ENCODE measurements at places on chromosomes 11 and 22. TPM values are rescaled to one million over a fixed set of nuclear protein-coding genes. Genes with fewer than 3 reads are reported as not detected.

The GRIK4 gene
- 2.2 TPM for total RNA-seq

The SPTBN2 gene
- 6.4 TPM for total RNA-seq

The OR2AG2 gene
- 0.09 TPM for total RNA-seq

The C11orf65 gene
- 1.3 TPM for total RNA-seq

The CD248 gene
- 28.7 TPM for total RNA-seq

- DNase-seq, result no peak
Measured at GRCh38 chr11:121671283-121672168, 218.8 kb upstream of the SORL1-AS1 start.

GRCh38 chr22:50201191-50202129, 649 bp downstream of the SELENOO start:
- no peak for DNase-seq

GRCh38 chr11:61429346-61429690, 457 bp downstream of the CPSF7 start:
- DNase-seq, result no peak

DNA sequence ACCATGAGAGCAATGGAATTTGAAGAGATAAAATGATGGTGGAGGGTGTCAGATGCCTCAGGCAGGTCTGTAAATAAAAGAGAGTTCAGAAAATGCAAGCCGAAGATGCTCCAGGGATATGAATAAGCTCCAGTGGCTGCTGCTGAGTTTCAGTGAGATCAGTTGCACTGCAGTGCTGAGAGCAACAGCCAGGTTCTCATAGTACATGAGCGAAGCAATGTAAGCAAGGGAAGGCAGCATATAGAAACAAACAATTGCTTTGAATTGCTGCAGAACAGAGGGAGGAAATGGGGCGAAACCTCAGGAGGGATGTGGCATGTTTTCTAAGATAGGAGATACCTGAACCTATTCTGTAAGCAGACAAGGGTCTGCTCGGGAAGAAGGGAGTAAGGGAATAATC, 369.5 kb downstream of the AASDHPPT start:
- no peak for DNase-seq

DNA sequence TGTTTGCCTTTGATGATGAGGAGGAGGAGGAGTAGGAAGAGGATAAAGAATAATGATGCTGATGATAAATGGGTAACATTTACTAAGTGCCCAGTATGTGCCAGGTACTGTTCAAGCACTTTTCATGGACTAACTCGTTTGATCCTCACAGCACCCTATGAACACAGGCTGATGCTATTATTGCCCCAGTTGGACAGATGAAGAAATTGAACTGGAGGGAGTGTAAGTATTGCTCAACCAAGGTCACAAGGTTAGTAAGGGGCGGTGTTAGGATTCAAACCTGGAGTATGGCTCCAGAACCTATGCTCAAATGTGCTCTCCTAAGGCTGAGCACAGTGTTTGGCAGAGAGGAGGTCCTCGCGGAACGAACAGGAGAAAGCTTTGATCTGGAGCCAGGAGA, 78.6 kb downstream of the SYN3 start:
- DNase-seq, result no peak

DNA sequence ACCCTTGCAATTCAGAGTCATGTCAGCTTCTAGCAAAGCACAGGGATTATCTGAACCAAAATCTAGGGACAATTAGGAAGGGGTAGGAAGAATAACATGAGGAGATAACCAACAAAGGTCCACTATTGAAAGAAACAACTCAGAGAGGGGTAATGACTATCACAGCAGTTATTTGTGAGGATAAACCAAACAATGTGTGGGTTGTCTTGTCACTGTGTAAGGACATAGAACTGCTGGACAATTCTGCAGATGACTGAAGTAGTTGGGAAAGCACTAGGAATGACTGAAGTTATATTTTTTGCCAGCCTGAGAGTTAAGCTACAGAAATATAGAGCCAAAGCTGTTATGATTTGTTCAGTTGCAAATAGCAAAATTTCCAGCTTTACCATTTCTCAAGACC, 858.4 kb upstream of the CCDC90B start:
- no peak for DNase-seq

DNA sequence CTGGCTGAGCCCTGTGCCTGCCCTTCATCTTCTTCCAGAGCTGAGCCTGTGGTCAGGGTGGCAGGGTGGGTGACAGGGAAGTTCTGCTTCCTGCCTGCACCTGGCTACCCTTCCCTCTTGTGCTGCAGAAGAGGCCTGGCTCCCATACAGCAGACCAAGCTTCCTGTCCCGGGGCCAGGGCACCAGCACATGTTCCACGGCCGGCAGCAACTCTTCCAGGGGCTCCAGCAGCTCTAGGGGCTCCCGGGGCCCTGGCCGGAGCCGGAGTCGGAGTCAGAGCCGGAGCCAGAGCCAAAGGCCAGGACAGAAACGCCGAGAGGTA, 15.0 kb downstream of the ROBO3 start:
- DNase-seq, result no peak

DNA sequence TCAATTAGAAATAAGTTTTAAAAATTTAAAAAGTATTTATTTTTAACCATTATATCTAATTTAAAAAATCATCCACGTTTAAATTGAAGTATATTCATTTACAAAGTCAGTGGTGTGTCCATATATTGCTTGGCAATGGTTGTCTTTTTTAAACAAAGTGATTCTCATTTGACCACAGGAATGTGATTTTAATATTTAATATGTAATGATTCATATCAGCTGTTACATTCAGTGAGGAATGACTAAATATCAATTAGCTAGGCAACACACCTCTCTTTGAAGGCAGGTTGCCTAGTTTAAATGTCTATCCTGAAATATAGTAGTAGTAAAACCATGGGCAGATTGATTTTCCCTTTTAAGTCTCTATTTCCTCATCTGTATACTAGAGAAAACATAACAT, 392.2 kb upstream of the CCDC179 start:
- DNase-seq, result no peak

- DNase-seq, result no peak
Measured at GRCh38 chr11:119745112-119745511, 16.1 kb upstream of the NECTIN1 start.

GRCh38 chr11:119473226-119473625, 50.3 kb upstream of the THY1 start:
- DNase-seq, result no peak

GRCh38 chr11:71281204-71281603, 28.8 kb upstream of the SHANK2 start:
- DNase-seq, result no peak

GRCh38 chr11:92744929-92745585, 224.4 kb upstream of the MTNR1B start:
- DNase-seq, result no peak

DNA sequence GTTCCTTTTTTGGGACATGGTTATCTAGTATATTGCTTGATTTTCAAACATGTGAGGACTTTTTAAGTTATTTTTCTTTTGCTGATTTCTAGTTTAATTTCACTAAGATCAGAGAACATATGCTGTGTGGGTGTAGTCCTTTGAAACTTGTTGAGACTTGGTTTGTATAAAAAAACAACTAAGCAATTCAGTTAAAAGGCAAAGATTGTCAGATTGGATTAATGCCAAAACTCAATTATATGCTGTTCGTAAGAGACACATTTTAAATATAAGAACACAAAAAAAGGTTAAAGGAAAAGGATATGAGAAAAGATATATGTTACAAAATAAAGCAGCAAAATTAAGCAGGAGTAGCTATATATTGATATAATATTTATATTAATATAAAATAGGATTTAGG, 17.8 kb upstream of the RRM1 start:
- no peak for DNase-seq

GRCh38 chr11:92225125-92225567, 528 bp downstream of the FAT3 start:
- no peak for DNase-seq

- DNase-seq, result no peak
Measured at GRCh38 chr22:31602259-31602952, 59.6 kb downstream of the PISD start.

- DNase-seq, result peak; percentile 93
Measured at GRCh38 chr11:68843703-68844312, 2.1 kb upstream of the CPT1A start.

GRCh38 chr22:31327806-31328543, 18.2 kb downstream of the PATZ1 start:
- no peak for DNase-seq

DNA sequence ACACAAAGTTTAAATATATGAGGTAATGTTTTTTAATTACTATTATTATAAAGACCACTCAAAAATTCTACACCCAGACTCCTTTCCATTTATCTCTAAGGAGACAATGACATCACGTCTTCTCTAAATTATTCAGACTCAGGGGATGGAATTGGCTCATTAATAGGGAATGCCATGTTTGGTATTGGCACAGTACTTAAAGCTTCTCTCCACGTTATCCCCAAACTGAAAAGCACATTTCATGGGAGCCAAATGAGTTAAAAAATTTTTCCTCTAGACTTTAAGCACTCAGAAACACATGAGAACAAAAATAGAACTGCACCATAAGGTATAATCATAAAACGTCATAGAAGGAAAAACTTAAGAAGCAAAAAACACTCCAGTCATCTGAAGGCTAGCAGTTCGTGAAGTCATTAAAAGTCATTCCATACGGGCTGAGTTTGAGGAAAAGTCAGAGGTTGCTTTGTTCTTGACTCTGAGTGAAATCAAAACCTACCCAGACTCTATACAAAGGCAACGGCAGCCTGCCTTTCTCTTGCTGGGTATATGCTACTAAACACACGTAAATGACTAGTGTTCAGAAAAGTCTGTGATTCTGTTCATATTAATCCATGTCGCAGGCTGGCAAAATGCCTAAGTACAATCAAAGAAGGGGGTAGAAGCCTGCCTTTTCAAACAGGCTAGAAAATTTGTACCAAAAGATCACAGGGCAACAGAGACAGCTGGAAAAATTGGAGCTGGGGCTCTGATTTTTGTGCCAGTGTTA, 8.7 kb upstream of the MPPED2 start:
- no peak for DNase-seq

DNA sequence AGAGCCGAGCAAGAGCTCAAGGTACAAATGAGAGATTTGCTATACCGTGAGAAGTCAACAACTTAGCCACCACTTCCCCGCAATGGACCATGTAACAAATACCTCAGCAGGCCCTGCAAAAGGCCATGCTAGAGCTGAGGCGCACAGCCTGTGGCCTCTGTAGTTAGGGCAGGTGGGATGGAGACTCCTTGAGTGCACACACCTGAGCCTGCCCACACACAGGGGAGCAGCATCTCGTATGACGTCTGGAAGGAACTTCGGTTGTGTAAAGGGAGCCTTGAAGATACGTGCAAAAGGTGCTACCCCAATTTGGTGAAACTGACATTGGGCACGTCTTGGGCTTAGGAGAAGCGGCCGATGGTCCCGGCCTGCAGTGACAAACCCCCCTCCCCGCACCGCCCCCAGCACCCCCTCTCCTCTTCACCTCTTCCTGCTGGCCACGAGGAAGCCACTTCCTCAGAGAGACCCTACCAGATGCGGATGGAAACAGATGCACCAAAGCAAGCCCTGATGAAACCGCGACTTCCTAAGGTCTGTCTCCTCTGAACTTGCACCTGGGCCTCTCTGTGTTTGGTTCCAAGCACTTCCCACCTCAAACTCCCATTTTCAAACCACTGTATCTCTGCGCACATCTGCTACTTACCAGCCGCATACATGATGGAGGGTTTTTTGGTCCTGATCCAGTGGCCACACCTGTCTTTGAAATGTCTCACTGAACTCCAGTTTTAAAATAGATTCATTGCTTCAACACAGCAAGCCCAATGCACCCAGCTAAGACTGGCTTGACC, 10.6 kb downstream of the CDPF1 start:
- DNase-seq, result no peak

DNA sequence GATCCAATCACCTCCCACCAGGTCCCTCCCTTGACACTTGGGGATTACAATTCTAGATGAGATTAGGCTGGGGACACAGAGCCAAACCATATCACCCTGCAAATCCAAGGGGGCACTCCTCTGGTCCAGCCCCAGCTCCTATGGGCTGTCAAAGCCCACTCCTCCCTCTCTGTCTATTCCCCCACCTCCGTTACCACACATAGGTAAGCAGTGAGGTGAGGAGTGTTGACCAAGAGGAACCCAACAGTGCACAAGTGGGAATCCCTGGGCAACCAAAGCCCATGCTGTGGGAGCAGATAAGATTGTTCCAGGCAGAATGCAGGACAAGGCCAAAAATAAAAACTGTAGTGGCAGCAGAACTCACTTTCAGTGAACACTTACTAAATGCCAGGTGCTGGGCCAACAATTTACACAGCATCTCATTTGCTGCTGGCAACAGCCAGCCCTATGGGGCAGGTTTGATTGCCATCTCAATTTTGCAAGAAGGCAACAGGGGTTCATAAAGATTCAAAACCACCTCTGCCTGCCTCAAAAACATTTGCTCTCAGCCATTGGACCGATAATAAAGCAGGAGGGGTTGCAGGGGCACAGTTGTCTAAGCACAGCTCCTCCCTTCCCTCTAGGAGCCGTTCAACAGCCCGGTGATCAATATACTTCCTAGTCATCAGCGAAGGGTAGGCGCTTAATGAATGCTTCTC, 8.9 kb downstream of the SDF2L1 start:
- no peak for DNase-seq

GRCh38 chr22:22452211-22452610, 56.3 kb downstream of the ZNF280B start:
- no peak for DNase-seq

- no peak for DNase-seq
Measured at GRCh38 chr11:37630866-37631265, 1032.8 kb upstream of the RAG2 start.

- DNase-seq, result no peak
Measured at GRCh38 chr22:36811094-36811800, 5.6 kb downstream of the PVALB start.

- DNase-seq, result no peak
Measured at GRCh38 chr11:34638897-34639296, 18.0 kb downstream of the EHF start.

GRCh38 chr22:38870791-38871359, 1.1 kb downstream of the CBX6 start:
- DNase-seq, result no peak

DNA sequence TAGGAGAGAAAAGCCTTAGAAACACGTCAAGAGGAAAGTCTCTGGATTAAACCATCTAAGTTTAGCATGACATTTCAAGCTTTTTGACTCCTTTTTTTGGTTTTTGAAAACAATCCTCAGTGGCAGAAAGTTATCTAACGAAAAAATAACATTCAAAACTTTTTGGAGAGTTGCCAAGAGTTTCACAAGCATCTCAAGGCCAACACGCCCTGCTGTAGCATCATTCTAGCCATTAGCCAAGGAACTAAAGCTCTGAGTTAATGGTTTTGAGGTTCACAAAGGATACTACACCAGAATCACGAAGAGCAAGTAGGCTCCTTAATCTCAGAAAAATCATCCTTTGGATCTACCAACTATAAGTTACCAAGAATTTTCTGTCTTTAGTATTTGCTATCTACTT, 94.8 kb downstream of the PICALM start:
- DNase-seq, result no peak

Measured in lower lobe of right lung (tissue), 2 donors.